ENCODE measurements at places on chromosomes 11 and 22.
A peak's percentile ranks its signal among the peaks of the same experiment; 100 is the strongest.

GRCh38 chr22:36729321-36729720, 25.8 kb upstream of the CACNG2 start:
- DNase-seq: no peak

- no peak for DNase-seq
These were observed 10.9 kb downstream of the VPS26B start for GRCh38 chr11:134235399-134235798.

DNA sequence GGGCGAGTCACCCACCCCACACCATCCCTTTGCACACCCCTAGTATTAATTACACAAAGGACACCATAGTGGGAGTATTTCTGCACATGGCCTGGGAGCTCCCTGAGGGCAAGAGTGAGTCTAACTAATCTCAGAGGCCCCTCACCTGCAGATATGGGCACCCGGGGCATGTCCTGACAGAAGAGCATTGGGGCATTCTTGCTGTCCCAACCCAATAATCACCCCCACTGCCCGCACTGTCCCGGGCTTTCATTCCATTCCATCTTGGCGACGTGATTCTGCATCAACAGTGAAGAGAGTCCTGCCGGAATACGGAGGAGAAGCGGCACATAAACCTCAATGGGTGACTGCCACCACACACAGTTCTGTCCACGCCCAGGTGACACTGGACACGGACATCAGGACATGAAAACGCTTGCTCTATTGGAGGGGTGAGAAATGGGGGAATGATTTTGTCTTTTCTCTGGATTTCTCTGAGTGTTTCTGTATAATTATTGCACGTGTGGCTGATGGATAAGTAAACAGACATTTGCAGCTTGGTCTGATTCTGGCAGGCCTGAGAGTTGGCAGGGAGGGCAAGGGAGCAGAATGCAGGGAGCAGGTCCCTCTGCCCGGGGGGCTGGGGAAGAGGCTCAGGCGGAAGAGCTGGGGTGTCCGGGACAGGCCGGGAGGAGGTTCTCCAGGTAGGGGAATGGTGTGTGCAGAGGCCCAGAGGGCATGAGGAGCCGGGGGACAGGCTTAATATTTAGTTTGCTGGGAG, 38.2 kb downstream of the SCUBE1 start:
- no peak for DNase-seq

GRCh38 chr11:16784097-16784496, 45.6 kb downstream of the C11orf58 start:
- no peak for DNase-seq

GRCh38 chr11:121626980-121627379, 174.2 kb upstream of the SORL1-AS1 start:
- DNase-seq: no peak

GRCh38 chr22:30890686-30891442, 77.7 kb downstream of the MORC2 start:
- DNase-seq: no peak

DNA sequence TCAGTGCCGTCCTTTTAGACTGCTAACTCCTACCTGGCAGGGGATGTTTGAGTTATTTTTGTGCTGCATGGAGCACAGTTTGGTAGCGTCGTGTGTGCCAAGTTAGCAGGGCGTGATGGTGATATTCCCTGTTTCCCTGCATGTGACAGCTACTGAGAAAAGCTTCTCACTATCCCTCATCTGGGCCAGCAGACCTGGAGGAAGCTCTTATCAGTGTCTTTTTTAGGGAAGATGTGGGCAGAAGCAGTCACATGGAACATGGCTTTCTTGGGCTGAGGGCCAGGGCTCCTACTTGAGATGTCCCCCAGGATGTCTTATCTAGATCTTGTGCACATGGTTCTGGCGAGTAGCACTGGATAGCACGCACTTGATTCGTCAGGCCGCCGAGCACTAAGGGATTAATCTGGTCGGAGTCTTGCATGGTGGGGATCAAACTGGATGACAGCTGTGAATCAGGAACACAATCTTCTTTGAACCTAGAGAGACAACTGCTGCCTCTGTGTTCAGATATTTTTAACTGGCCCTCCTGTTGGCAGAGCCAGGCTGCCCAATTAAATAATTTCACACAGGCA, 33.8 kb downstream of the TECTA start:
- DNase-seq: no peak

DNA sequence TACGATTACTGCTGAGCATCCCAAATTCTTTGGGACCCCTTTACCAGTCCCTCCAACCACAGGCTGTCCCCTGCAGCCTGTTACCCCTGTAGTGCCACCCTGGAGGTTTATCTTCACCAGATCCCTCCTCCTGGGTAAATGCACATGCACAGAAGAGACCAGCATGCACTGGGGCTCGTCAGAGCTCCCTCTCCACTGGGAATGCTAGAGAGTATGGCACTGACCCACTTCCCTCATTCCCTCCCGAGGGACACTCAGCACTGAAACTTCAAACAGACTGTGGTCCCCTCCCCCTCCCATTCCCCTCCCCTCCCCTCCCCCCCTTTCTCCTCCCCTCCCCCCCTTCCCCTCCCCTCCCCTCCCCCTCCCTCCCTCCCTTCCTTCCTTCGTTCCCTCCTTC, 49.1 kb downstream of the C11orf91 start:
- DNase-seq: no peak

- DNase-seq: no peak
These were observed 704.3 kb downstream of the DLG2 start for GRCh38 chr11:84922836-84923235.

DNA sequence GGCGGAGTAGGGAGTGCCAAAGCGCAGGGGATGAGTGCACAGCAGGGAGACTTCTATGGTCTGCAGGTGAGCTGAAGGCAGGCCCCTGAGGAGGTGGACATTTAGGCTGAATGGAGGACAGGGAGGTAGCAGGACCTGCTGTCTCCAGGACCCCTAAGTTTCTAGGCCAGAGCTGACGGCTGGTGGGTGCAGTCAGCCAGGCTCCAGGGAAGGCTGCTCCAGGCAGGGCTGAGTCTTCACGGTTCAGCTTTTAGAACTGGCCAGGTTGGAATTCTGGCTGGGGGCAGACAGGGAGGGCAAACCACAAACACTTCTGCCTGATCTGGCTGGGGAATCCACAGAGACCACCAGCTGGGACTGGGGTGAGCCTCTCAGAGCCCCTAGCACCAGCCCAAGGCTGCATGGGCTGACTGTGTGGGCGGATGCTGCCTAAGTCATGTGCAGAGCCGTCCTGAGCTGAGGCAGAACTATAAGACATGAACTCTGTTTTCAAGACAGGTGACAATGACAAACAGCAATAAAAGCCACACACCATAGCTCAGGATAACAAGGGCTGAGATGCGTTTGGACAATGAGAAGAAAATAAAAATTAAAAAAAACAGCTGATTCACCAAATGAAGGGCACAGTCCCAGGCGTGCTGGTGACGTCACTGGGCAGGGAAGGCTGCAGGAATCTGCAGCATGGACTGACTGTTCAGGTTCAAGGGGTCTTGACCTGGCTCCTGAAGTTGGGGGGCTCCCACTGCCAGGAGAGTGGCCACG, 10.4 kb upstream of the MALAT1 start:
- no peak for DNase-seq

GRCh38 chr11:111627591-111627990, 25.3 kb downstream of the SIK2 start:
- DNase-seq: no peak

GRCh38 chr11:9600644-9601036, 27.2 kb downstream of the WEE1 start:
- peak; percentile 49 for DNase-seq

DNA sequence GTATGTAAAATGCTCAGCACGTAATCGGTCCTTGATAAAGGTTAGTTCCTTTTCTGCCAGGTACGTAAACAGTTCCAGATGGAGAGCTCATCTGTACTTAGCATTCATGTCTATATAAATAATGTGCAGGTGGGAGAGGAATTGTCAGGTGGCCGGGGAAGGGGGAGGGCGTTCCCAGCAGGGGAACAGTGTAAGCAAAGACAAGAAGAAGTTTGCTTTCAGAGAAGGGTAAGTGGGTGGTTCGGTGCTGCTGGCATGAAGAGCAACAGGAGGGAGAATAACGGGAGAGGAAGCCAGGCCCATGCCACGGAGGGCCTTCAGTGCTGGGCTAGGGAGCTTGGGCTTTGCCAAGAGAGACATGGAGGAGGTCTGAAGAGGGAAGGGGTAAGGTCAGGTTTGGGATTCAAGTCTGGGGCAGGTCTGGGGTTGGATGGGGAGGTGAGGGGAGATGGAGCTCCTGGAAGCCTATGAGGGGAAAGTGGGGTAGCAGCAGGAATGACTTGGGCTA, 11.4 kb upstream of the WNT11 start:
- DNase-seq: no peak

DNA sequence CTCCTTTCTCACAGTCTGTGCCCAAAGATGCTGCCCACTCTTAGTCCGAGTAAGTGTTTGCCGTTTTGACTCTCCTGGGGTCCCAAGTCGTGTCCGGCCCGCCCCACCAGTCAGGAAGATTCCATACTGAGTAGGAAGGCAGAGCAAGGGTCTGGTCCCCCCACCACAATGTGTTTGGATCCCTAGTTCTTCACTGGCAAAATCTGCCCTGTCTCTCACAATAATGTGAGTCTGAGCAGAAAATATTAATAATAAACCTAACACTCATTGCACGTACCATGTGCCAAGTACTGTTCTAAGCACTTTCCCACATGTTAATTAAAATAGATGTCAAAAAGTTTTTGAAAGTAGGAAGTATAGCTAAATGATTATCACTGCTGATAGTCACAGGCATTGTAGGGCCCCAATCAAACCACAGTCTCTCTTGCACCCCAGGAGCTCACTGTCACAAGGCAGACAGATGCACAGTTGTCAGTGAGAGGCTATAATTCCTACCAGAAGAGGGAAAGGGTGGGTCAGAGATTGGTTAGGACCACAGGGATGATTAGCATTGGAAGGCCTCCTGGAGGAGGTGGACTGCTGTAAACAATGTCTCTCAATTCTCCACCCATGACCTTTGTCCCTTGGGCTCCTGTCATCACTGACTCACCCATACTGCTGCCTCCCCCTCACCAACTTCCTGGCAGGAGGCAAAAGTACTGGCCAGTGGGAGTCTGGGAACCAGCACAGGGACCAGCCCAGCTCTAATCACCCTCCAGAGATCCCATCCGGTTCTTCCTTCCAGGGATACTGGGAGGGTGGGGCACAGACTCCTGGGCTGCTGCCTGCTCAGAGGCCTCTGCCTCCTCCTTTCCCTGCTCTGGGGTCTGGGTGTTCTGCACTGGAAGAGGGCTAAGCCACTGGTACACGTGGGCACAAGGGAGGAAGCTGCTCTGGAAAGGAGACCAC, 1.0 kb upstream of the POLD4 start:
- DNase-seq: peak; percentile 85

DNA sequence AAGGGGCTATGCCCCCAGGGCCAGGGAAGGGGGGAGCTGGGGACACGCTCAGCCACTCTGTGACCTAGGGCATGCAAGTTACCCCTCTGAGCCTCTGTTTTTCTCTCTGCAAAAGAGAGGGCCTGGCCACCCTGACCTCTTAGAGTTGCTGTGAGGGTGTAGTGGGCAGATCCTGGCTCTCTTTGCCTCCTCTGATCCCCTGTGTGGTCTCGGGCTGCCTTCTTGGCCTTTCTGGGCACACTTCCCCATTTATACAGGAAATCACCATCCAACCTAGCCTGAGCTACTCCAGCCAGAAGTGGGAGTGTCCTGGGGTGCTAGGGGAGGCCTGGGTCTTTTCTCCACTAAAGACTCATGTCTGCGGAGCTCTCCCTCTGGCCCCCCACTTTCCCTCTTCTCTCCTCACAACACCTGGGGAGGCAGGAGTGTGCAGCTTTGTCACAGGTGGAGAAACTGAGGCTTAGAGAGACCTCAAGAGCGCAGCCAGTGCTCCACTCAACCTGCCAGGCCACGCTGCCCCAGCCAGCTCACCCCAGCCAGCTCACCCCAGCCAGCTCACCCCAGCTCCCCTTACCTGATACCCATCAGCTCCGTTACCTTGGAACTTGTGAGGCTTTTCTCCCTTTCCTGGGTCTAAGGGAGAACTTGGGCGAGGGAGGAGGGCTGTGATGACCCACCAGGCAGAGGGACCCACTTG, 1.4 kb downstream of the AIFM3 start:
- no peak for DNase-seq

DNA sequence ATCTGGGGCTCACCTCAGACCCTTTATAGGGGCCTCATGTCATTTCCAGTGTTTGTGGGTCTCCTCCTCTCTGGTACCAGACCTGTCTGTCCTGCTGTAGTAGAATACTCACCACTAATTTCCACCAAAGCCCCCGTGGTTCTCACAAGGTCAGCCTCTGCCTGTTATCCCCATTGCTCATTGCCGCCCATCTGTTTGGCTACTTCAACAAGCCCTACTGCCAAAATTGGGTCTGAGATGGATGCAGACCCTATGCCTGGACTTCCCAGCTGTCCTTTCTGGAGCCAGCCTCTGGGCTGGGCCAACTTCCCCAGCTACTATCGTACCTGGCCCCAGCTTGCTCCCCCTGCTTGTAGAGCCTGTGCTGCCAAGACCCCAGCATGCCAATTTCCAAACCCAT, 152.1 kb upstream of the ISX start:
- no peak for DNase-seq

- peak; percentile 99 for DNase-seq
These were observed 83.9 kb upstream of the EED start for GRCh38 chr11:86160541-86161149.

DNA sequence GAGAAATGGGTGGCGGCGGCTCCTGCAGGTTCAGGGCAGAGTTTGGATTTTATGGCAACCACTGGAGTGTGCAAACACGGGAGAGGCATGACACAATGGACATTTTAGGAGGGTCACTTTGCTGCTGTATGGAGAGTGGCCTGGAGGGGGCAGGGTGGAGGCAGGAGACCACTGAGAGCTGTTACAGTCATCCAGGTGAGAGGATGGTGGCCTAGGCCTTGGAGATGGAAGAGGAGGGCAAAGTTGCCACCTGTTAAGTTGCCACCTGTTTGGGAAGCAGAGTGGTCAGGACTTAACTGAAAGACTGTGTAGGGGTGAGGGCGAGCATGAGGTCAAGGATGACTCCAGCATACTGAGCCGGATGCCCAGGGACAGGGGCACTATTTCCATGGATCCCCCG, 2.3 kb upstream of the RAD9A start:
- DNase-seq: no peak

DNA sequence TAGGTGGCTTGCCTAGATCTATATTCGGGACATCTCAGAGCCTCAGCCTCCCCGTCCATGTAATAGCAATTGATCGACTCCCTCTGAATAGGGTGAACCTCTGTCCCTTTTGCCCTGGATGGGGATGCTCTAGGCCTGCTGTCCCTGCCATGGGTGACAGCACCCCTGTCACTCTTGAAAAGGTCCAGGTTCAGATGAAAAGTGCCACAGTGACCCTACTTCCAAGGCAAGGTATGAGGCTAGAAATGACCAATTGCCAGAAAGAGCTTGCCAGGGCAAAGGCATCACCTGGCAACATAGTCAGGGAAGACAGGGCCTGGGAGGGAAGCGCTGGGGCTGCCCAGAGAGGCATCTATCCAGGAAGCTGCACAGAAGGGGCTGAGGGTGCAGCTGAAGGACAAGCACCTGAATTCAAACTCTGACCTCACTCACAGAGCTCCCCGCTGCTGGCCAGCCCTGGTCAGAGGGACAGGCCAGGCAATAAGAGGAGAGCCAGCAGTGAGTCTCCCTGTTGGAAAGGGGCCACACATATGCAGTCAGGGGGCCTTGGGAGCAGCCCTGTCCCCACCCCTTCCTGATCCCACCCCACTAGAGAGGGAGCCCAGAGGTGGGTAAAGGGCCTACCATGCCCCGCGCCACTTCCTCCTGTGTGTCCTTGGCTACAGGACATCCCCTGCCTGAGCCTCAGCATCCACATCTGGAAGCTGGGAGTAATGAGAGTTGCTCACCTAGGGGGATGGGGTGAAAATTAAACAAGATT, 9.0 kb upstream of the APOBEC3A start:
- DNase-seq: no peak

- DNase-seq: peak; percentile 13
These were observed 146.5 kb upstream of the RAG2 start for GRCh38 chr11:36744375-36745168.

Measured in keratinocyte (primary cell).